ENCODE measurements at places on chromosomes 6 and 20.

DNA sequence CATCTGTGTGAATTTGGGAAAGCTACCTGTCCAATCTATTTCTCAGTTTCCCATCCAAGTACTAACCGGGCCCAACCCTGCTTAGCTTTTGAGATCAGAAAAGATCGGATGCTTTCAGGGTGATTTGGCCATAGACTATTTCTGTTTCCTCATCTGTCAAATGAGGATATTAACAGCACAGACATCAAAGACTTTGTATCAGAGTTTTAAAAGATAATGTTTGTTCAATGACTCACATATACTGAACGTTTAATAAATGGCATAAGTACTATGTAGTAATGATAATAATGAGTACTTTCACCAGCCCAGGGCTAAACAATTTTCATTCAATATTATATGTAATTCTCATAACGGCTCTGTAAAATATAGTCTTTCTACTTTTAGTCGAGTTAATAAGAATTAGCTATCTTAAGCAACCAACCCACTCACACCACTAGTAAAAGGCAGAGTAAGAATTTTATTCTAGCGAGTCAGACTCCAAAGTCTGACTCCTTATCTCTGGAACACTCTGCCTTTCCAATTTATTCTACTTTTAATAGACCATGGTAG is 216.5 kb downstream of the ARHGAP18 start:
- DNase-seq: no peak

GRCh38 chr20:53718142-53719021 is 124.7 kb upstream of the ZNF217 start:
- no peak for DNase-seq

GRCh38 chr6:136483906-136484305 is 66.3 kb downstream of the MAP7 start:
- no peak for DNase-seq

GRCh38 chr20:889106-889505 is 27.0 kb downstream of the ANGPT4 start:
- no peak for DNase-seq

DNA sequence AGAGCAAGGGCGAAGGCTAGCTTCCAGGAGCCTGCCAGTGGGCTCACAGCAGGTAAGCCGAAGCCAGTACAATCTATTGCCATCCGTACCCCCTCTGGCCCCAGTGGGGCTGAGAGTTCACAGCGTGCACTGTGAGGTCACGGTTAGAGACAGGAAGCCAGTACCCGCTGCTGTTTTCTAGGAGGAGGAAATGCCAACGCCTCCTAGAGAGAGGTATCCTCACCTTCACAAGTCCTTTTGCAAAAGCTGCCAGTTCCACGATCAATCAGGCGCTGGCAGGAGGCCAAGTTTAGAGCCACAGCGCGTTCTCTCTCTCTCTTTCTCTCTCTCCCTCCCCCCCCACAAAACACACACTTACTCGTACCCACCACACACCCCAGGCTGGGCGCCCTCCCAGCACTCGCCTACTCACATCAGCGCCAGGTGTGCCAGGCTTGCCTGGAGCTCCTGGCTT is 22.5 kb downstream of the COL9A1 start:
- no peak for DNase-seq

- DNase-seq: no peak
Measured at GRCh38 chr6:3575166-3575565, 118.3 kb upstream of the SLC22A23 start.

GRCh38 chr20:38875175-38875993 is 50.8 kb upstream of the FAM83D start:
- DNase-seq: no peak

DNA sequence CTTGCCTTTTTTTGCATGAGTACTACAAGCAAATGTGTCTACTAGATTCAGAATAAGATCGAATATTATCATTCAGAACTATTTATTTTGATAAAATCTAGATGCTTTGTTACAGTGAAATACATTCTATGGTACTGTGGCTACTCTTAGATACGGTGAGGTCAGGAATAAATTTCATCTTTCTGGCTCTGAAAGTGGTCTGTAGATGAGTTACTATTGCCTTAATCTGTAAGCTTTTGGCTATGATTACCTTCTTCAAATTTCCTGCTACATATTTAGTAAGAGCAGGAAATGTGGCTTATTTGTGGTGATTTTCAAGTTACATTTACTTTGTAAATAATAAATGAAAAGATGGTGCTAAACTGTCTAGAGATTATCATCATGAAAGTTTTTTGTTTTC is 50.0 kb downstream of the SCAF8 start:
- no peak for DNase-seq

DNA sequence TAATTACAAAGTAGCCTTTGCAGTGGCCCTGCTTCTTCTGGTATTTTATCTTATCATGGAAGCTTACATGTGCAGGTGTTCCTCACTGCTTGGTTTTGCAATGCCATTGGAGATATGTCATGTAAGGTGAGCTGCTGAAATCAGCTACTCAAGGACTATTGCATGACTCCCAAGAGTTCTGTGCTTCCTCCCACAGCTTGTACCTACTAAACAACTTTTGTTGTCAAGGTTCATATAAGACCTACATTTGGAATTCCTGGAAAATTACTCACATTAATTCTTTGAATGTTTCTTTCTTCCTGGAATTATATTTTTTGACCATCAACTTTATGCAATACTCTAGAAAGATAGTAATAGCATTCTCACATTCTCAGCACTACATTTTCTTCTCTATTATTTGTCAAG is 427.5 kb upstream of the HSF2 start:
- no peak for DNase-seq

GRCh38 chr20:20212675-20213096 is 155.2 kb upstream of the INSM1 start:
- DNase-seq: no peak

All from stimulated activated CD8-positive, alpha-beta memory T cell treated with anti-CD3 and anti-CD28 coated beads, Interleukin-7, amount 100 ng/mL, for 1 hour (primary cell).